ENCODE measurements at places on chromosomes 13 and 19.

DNA sequence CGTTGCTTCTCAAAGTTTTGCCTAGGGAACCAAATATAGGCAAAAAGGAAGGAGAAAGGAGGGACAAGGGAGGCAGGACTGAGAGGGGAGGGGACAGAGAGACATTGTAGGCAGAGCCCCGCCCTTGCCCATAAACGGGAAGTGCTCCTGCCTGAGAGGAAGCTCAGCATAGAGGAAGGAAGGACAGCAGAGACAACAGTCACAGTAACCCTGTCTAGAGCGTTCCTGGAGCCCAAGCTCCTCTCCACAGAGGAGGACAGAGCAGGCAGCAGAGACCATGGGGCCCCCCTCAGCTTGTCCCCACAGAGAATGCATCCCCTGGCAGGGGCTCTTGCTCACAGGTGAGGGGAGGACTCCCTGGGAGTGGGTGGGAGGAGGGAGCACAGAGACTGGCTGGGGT lies at the start of gene CEACAM21:
Gene CEACAM21 (plus strand): TSS at position 169 of the 400 bp plus-strand sequence. CDS start 109 bp downstream, at position 278.
- no peak for DNase-seq

DNA sequence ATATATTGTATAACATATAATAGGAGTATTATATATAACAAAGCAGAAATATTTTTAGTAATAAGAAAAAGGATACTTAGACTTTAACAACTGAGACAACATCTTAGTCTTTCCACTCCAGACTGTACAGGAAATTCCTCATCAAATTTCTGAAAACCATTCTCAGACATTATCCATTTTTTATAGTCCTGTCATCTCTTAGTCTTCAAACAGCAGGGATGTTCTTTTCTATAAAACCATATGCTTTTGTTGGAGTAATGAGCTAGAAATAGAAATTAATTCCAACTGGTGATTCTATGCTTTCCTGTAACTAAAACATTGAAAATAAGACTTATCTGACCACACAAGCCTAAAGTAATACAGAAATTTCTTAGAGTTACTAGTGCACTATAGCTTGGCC lies 82.2 kb upstream of the CSNK1A1L start:
- DNase-seq: no peak

GRCh38 chr19:41804336-41804735 lies 7.9 kb downstream of the CEACAM3 start:
- no peak for DNase-seq

GRCh38 chr13:73417012-73417615 lies 358.3 kb downstream of the KLF5 start:
- no peak for DNase-seq

- DNase-seq: no peak
These were observed 2.6 kb upstream of the DOHH start for GRCh38 chr19:3503036-3503572.

DNA sequence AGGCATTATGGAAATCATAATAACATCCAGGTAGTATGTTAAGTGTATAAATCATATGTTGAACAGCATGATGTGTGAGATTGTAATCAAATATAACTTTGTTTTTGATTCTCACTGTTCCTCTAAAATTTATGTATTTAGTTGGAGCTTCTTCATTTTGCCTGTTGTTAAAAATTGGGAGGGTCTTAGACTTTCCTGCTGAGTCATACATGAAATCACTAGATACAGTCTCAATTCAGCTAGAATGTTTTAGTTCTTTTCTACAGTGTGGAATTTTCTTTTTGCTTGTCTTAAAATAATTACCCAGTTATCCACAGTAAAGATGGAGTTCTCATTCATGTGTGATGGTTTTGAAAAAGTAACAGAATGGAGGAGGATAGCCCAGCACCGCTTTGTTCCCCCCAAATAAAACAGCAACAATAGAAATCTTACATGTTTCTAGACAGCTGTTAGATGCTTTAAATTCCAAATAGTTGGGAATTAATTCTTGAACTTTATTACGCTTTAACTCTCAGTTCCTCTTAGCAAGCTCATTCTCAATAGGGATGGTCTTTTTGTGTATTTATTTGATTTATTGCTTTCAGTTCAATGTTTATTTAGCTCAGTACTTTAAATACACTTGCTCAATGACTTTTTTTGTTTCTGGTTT lies 109.5 kb downstream of the PDS5B start:
- DNase-seq: no peak

DNA sequence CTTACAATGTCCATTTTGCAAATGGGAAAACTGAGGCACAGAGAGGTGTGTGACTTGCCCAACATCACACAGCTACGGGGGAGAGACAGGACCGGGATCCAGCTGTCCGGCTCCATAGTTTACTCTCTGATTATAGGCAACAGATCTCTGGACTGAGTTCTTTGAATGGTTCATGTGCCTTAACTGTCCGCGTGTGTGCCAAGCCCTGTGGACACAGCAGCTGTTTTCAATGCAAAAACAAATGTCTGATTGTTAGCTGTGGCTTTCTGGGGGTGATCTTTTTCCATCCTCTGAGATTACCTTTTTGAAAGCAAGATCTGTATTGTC lies 94.1 kb downstream of the KL start:
- no peak for DNase-seq

GRCh38 chr13:27926644-27927434 lies 7.0 kb downstream of the PDX1 start:
- DNase-seq: no peak

DNA sequence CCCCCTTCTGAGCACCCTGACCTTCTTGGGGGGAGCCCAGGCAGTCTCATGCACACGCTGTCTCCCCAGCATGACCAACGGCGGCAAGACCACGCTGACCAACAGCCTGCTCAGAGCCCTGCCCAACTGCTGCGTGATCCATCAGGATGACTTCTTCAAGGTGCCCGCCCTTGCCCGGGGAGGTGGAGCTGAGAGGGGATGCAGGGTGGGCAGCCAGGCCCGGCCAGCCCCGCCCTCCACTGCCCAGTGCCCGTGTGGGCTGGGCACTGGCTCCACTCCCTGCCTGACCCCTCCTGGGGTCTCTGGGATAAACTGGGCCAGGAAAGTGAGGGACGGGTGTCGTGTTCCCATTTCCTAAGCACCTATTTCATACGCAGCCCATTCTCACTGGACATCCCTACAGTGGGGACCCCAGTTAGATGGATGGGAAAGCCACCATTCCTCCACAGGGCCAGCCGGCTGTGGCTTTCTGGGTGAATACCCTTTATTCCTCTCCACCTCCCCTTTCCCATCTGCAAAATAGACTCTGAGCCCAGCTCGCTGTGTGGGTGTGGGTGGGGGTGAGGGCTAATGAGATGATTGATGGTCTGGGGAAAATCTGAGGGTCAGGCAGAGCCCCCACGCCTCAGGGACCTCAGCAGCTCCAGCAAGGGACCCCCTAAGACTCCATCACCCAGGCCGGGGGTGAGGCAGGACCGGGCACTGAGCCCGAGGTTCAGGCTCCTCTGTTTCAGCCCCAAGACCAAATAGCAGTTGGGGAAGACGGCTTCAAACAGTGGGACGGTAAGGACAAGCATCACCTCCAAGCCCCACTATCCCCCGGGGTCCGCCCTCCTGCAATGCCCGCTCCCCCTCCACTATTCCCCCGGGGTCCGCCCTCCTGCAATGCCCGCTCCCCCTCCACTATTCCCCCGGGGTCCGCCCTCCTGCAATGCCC lies 3.9 kb downstream of the NMRK2 start:
- DNase-seq: no peak

DNA sequence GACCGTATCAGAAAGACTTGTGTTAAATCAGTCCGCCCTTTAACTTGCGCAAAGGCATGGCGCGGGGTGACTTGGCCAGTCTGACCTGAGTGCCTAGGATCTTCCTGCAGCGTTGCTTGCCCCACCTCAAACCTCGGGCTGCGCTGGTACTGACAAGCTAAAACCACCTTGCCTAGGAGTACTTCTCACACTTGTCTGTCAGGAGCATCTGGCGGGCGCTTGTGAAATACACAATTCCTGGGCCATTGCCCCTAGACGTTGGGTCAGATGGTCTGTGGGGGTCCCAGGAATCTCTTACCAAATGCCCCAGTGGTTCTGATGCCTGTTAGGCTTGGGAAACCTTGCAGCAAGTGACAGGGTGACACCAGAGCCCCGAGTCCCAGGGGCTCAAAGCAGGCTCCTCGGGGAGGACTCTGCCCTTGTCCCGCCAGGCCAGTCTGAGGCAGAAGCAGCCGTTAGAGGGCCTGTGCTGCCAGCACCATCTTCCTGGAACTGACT lies 12.9 kb downstream of the CEBPG start:
- no peak for DNase-seq

- DNase-seq: no peak
These were observed 97.3 kb downstream of the TDRD3 start for GRCh38 chr13:60494296-60494695.

- no peak for DNase-seq
These were observed 63.9 kb upstream of the SPATA13 start for GRCh38 chr13:24096659-24097058.

GRCh38 chr19:18135712-18136584 lies 17.0 kb upstream of the PIK3R2 start:
- no peak for DNase-seq

- DNase-seq: no peak
These were observed 2.4 kb downstream of the IRF2BP1 start for GRCh38 chr19:45883586-45883880.

- DNase-seq: no peak
These were observed 50.1 kb upstream of the C13orf46 start for GRCh38 chr13:114023716-114024602.

GRCh38 chr19:46020819-46021125 lies 2.1 kb downstream of the PGLYRP1 start:
- no peak for DNase-seq

GRCh38 chr13:98315466-98315865 lies 138.4 kb upstream of the RNF113B start:
- no peak for DNase-seq

DNA sequence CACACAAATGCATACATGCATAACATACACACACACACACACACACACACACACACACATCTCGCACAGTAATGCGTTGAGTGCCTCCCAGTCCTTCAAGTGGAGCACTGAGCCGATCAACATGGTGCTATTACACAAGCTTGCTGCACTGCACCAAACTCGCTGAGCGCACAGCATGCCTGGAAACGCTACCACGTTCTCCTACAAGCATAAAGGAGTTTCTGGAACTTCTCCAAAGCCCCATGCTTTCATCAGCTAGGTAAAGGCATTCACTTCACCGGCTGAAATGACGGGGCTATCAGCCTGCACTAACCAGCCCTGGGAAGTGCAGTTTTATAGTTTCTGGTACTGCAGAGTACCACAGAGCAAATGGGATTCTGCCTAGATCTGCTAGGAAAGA lies 92.7 kb downstream of the FGF14 start:
- DNase-seq: no peak

- DNase-seq: no peak
These were observed 214.2 kb downstream of the LACC1 start for GRCh38 chr13:44093607-44094564.

DNA sequence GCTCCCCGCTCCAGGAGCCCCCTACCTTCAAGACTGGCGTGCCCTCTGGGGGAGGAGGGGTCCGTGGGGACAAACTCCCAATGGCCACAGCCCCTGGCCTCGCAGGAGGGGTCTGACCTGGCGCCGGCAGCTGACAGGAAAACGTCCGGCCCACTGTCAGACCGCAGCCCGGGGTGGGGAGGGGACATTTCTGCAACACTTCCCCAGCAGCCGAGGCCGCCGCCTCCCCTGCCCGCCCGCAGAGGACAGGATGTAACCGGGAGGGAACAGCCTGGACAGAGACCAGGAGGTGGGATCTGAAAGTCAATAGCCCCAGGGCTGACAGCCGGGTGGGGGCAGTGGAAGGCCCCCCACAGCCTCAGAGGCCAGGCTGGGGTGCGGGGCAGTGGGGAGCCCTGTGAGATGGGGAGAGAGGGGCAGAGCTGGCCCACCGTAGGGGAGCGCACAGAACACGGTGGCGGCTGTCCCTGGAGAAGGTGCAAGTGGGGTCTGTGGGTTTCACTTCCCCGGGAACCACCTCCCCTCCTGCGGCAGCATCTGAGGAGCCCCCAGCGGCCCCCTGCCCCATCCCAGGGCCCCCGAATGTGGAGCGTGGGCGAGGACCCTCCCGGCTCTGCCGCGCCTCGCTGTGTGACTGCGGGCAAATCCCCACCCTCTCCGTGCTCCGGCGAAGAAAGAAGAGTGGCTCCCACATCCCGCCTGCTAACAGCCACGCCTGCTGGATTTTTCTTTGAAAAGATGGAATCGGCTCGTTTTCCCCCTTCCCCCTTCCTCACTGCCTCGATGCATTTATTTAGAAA lies at the start of gene PEAK3:
Gene PEAK3 (minus strand): TSS at position 114 of the 800 bp plus-strand sequence. CDS start 1,244 bp downstream, outside the sequence.
- no peak for DNase-seq

GRCh38 chr19:32091241-32091640 lies 254.2 kb upstream of the ZNF507 start:
- no peak for DNase-seq

- DNase-seq: no peak
These were observed 152.7 kb downstream of the TNFRSF19 start for GRCh38 chr13:23722726-23723453.

DNA sequence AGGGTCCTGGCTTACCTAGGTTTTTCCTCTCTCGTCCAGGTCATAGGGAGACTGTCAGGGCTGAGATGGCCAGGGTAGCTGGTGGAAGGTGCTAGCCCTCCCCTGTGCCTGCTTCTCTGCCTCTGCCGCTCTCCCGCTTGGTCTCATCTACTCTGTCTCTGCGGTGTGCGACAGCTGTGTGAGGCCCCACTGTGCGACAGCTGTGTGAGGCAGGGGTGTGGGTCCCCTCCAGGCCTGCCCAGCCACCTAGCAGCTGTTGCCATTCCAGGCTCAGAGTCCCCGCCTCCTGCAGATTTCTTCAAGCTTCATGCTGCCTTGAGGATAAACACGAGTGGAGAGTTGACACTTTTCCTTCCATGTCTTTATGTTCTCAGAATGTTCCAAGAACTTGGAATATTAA lies 53.0 kb downstream of the ARHGEF7 start:
- no peak for DNase-seq

GRCh38 chr13:112245179-112245724 lies 130.9 kb upstream of the SPACA7 start:
- DNase-seq: no peak

DNA sequence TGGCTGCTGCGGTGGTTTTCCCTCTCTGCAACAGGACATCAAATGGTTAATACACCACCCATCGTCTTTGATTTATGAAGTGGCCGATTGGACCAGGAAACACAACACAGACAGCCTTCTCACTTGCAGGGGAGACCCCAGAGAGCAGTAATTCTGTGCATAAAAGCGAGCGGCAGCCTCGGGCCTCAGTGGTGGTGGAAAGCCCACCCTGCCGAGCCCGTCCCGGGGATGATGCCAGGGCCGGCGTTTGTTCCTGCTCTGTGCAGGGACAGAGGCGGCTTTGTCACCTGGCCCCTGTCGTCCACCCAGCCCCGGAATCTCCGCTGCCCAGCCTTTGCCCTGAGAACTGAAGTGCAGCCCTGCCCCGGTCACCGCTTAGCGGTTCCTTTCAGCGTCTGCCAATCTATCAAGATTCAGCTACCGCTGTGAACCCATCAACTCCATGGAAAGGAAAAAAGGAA lies 184.4 kb downstream of the TSHZ3 start:
- DNase-seq: no peak

Data from stimulated activated CD8-positive, alpha-beta memory T cell treated with anti-CD3 and anti-CD28 coated beads, Interleukin-7, amount 100 ng/mL, for 48 hours (primary cell).